ENCODE measurements at places on chromosomes 2 and 18.

DNA sequence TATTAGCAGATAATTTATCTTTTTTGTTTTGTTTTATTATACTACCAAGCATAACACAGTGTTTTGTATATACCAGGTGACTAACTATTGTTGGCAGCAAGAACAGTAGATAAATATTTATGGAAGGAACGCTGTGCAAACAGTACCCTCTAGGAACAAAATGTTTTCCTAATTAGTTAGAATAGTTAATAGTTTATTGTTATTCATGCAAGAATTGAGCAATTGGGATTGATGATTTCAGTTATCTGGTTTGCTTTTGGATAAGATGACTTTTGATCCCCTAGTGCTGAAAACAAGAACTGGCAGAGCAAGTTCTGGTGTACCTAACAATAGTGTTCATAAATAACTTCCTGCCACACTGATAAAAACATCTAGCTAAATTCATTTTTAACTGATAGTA, 323.3 kb downstream of the TGIF1 start:
- DNase-seq = no peak

DNA sequence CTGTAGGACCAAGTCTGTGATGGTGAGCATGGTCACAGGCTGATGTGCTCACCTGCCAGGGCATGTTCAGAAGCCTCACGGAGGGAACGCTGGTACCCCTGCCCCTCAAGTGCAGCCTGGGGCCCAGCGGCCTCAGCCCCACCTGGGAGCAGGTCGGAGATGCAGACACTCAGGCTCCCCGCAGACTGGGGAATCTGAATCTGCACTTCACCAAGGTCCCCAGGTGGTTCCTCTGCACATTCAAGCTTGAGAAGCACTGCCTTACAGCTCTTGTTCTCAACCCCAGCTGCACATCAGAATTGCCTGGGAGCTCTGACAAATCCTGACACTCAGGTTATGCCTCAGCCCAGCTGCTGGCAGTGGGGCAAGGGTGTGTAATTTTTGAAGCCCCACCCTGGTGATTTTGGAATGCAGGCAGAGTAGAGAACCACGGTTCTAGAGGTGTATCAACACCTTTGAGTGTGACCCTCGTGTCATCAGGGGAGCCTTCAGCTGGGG, 54.8 kb downstream of the CRACDL start:
- no peak for DNase-seq

GRCh38 chr2:124339709-124340108, 314.6 kb downstream of the CNTNAP5 start:
- DNase-seq = no peak

DNA sequence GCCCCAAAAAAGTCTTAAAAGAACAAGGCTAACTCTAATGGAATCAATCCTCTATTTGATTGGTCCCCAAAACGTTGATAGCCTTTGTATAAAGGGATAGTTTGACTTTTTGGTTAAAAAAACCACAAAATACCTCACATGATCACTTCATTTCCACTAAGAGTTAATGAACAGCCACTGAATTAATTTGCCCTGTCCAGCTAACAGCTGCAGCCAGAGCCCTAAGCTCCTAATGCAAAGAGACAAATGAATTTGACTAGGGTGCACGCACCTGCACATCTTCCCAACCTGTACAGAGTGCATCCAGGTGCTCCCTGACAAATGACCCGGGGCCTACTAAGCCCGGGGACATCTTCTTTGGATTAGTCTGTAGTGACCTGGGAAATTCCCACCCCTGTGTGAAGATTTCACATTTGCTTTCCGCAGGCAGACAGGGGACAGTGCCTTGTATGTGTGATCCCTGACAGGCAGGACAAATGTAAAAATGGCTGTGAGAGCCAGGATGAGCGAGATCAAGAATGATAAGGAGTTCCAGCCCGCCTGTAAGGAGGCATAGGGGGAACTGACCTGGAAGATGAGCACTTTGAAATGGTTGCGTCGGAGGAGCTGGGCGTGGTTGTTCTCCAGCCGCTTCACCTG, 893 bp downstream of the CAVIN2 start:
- DNase-seq = no peak

GRCh38 chr2:124668161-124668560, 643.1 kb downstream of the CNTNAP5 start:
- peak; percentile 6 for DNase-seq

DNA sequence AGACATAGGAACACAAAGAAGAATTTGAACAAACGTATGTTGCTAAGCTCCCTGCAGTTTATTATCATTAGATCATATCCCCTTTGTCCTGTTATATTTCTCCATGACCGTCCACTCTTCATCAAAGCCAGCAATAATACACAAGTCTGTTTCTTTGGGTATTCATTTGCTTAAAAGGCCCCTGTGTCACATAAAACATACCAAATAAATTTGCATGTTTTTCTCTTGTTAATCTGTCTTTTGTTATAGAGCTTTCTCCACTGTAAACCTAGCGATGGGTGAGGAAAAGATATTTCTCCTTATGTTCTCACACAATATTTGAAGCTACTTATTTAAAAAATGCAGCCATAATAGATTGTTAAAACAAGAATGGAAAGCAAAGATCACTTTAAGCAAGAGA, 42.9 kb upstream of the REL start:
- DNase-seq = no peak

DNA sequence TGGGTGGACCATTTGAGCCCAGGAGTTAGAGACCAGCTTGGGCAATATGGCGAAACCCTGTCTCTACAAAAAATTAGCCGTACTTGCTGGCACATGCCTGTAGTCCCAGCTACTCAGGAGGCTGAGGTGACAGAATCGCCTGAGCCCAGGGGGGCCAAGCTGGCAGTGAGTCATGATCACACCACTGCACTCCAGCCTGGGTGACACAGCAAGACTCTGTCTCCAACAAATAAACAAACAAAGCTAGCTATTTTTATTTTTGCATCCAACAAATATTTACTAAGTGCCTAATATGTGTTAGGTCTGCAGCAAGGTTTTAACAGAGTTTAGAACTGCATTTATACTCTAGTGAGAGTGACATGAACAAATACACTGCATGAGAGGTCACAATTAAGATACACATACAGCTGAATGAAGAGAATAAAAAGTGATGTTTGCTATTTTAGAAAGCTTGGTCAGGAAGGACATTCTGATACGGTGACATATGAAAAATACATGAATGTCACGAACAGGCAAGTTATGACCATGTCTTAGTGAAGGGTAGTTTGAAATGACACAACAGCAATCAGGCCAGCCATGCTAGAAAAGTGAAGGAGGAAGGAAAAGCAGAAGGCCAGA, 83.2 kb upstream of the FRZB start:
- DNase-seq = no peak

GRCh38 chr2:168889635-168890005, 610 bp downstream of the SPC25 start:
- DNase-seq = no peak

DNA sequence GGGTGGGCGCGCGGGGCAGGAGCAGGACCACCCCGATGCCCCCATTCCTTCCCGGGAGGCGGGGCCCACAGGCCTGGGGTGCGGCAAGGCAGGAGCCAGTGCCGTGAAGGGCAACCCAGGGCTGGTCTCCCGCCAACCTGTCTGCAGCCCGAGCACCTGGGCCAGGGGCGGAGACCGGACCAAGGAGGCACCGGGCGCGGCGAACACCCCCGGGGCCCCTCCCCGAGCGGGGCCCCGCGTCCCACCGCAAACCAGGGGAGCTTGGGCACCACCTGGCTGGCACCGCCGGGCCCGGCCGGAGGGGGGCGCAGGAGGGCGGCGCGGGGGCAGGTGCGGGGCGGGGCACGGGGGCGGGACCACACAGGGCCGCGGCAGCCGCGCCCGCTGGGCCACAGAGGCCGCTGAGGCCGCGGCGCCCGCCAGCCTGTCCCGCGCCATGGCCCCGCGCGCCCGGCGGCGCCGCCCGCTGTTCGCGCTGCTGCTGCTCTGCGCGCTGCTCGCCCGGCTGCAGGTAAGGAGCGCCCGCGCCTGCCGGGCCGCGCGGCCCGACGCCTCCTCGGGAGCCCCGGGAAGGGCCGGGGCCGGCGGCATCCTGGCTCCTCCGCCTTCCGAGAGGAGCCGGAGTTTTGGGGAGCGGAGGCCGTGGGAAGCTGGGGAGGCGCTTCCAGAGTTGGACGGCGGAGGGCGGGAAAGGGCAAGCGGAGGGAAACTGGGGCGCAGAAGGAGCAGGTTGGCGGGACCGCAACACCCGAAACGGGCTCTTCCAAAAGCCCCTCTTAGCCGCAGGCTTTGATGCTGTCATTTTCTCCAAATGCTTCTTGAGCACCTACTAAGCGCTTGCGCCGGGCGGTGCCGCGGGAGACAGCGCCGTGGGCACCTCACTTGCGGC, at the start of gene TNFRSF11A:
TSS of gene TNFRSF11A (plus strand) at position 394 of the 889 bp plus-strand sequence. CDS start at position 437, 43 bp downstream.
- peak; percentile 29 for DNase-seq

DNA sequence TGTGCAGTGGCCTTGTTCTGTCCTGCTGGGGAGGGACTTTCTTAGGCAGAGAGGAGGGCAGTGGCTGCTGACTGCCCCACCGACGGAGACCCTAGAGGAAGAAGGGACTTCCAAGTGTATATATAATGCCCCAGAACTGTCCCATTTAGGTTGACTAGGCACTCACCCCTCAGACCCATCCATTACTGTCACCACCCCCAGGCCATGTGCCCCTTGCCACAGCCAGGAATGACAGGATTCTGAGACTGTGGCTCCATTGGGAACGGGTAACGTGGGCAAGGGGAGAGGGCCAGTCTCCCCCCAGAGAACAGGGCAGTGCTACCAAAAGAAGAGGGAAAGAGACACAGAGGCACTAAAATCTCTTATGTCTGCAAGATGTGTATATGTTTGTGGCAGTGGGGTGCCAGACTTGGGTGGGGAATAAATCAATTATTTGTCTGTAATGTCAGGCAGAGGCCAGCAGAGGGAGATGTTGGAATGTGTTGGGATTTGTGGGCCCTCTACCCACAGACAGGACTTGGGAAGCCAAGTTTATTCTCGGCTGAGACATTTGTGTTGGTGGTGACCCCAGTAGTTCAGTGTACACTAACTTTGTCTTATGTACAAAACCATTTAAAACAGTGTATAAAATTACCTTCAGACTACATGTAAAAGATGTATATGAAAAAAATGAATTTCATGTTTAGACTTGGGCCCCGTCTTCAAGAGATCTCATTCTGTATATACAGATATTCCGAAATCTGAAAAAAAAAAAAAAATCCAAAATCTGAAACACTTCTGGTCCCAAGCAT, 24.0 kb upstream of the TMEM37 start:
- peak; percentile 78 for DNase-seq

DNA sequence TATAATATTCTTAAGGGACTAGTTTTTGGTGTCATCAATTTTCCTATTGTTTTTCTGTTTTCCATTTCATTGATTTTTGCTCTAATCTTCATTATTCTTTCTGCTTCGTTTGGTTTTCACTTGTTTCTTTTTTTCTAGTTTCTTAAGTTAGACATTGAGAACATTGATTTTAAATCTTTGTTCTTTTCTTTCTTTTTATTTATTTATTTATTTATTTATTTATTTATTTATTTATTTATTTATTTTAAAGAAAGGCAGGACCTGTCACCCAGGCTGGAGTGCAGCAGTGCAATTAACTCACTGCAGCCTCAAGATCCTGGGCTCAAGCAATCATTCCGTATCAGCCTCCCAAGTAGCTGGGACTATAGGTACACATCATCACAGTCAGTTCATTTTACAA, 7.0 kb upstream of the FMNL2 start:
- DNase-seq = no peak

- no peak for DNase-seq
These were observed 76.9 kb upstream of the GCFC2 start for GRCh38 chr2:75787532-75788132.

DNA sequence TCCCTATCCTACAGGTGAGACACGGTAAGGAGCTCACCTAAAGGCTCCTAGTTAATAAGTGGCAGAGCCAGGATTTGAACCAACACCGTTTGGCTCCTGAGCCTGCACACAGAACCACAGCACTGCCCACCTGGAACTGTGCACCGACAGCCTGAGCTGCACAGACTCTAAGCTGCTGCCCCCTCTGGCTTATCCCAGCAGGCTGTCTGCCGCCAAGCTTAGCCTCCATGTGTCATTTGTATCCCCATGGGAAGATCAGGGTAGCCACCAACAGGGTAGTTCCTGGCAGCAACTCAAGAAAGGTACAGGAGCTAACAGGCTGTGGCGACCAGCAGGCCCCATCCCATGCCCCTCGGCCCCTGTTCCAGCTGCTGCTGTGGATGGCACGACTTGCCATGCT, 135.7 kb downstream of the LRRC30 start:
- DNase-seq = no peak

DNA sequence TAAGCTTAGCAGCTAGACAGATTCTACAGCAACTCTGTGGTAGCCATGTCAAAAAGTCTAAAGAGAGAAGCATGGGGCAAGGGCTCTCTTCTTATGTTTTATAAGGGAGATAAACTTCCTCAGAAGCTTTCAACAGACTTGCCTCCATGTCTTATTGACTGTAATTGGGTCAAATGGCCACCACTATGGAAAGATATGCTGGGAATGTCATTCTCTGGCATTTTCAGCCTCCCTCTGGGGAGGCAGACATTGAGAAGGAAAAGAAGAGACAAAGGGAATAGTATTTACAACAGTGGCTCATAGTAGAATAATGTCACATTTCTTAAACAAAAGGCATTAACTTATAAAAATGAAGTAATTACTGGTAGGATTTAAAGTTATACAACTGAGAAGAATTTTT, 1964.5 kb upstream of the PIK3C3 start:
- no peak for DNase-seq

DNA sequence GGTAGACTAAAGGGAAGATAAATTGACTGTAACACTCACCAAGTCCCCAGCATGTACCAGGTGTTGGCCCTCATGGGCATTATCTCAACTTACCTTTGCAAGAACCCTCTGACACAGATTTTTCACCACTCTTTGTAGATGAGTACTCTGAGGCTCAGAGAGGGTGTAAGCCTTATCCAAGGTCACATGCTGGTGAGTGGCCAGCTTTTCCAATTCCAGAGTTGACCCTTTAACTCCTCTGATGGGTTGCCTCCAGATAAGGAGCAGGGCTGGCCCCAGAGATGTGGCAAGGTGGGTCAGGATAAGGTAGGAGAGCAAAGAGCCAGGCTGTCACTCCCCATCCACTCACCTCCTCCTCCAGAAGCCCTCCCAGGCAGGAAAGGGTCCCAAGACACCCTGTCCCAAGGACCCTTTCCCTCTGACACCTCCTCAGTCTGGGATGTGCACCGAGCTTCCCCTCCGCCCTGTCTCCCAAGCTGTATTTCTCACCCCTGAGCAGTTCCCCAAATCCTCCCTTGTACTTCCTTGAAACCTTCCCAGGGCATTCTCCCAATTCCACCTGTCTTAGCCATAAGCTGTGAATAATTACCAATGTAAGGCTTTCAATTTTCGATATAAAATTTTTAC, 165.9 kb downstream of the ZFP36L2 start:
- no peak for DNase-seq

- DNase-seq = no peak
These were observed 76.6 kb downstream of the CPO start for GRCh38 chr2:207015901-207016300.

GRCh38 chr2:146952696-146953095, 892.1 kb upstream of the ACVR2A start:
- DNase-seq = peak; percentile 51

All from lung (tissue), 17 donors.